CD4-positive, alpha-beta T cell treated with Interleukin-1 beta for 1 hour (primary cell): ENCODE measurements at places on chromosomes 2 and 18.

GRCh38 chr18:57683470-57683869, 61.8 kb upstream of the NARS1 start:
- no peak for DNase-seq

DNA sequence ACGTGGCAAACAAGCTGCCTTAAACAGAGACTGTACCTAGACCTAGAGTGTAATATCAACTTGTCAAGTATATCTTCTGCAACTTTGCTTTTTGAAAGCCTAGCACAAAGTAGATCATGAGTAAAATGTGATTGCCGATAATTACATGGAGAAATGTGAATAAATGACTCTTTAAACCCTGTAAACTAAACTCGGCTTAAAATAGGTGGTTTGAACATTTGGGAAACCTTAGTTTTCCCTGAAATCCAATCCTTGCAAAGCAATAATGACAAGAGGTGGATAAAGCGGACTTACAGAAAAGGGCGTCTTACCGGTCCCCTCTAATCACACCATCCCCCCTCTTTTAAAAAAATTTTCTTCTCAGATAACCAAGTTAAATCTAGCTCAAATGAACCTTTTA, 549 bp upstream of the PSMD14 start:
- DNase-seq, result no peak

- no peak for DNase-seq
These were observed 48.9 kb upstream of the CCDC85A start for GRCh38 chr2:56134861-56135260.

DNA sequence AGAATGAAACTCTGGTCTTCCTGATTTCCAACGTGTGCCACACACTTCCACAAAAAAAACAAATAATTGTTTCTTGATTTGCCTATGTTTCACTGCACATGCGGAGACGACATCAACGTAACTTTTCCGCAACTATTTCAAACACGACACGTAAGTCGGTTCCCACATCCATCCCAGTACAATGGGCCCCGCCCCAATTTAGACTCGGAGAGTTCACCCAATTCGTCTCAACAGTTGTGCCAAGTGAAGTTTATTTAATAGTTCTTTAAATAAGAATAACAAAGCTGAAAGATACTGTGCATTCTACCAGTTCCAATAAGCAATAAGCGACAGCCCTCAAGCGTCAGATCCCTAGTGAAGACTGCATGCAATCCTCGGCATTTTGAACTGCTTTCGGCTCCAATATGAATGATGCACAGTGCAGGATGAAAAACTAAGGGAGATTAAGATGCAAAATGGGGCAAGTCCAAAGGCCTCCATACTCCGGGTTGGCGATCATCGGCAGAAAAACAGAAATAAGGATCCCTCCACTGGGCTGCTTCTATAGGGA, 664 bp downstream of the CCT4 start:
- DNase-seq, result no peak

- no peak for DNase-seq
These were observed 10.5 kb downstream of the CAMKMT start for GRCh38 chr2:44372246-44372645.

DNA sequence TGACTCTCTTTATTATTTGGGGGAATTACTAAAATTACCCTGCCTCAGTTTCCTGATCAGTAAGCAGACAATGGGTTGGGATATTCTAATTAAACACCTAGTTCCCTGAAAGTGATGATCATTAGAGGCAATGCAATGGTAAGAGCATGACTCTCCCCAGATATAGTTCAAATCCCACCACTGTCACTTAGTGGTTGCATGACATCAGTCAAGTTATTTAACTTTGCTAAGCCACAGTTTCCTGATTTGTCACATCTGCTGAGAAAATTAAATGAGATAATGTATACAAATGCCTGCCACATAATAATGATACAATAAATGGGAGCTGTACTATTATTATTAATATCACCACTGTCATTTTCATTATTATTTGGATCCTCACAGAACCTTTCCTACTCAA, 29.9 kb downstream of the ZEB2 start:
- no peak for DNase-seq

- no peak for DNase-seq
These were observed 20.2 kb upstream of the ACVR2A start for GRCh38 chr2:147824620-147825019.

DNA sequence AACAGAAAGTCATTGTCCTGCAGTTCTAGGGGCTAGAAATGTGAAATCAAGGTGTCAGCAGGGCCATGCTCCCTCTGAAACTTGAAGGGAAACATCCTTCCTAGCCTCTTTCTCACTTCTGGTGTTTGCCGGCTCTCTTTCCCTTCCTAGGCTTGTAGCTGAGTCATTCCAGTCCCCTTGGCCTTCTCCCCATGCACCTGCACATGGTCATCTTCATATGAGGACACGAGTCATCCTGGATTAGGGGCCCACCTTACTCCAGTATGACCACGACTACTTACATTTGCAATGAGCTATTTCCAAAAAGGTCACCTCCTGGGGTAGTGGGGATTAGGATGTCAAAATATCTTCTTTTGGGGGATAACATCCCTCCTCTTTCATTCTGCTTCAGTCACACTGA, 168.5 kb upstream of the CXCR4 start:
- DNase-seq, result no peak

GRCh38 chr18:42980426-42980825, 135.1 kb downstream of the RIT2 start:
- DNase-seq, result no peak

DNA sequence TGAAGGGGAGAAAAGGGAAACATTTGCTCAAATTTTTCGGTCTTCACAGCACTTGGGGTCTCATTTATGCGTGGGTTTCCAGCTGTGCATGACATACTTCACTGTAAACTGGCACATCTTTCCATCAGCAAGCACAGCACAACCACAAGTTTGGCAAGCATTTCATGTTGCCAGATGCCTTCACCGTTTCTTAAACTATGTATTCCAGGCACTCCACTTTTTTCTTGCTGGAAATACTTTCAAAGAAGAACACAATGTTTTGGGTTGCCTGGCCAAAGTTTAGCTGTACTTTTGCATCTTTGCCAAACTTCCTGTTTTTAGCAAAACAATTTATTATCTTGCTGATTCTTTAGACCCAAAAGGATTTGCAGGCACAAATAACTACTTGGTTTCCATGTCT, 194.6 kb upstream of the MEIS1 start:
- DNase-seq, result no peak

DNA sequence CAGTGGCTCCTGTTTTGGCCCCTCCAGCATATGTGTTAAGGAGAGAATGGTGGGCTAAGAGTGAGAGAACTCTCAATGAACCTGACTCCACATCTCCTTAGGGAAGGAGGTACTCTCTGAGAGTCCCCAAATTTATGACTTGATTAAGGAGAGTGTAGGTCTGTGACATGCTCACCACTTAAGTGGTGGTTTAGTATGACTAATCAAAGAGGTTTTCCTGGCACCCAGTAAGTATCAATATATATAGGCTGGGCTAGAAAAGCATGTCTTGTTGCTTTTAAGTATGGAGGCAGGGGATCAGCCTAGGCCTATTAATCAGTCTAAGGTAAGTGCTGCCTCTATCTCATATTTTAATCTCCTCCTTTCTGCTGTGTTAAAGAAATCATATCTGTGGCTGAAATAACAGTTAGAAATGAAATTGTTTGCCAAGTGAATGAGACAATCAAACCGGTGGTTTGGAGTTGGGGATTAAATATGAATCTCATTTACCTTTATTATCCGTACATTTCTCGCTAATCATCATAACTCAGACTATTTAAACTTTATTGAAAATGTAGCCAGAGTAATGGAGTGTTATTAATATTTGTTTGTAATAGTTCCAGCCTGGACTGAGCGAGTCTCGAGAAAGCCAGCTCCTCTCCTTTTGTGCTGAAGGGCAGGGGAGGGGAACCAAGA, 107.7 kb upstream of the MEIS1 start:
- no peak for DNase-seq

- DNase-seq, result no peak
These were observed 66.0 kb upstream of the ITGB6 start for GRCh38 chr2:160266037-160266551.

DNA sequence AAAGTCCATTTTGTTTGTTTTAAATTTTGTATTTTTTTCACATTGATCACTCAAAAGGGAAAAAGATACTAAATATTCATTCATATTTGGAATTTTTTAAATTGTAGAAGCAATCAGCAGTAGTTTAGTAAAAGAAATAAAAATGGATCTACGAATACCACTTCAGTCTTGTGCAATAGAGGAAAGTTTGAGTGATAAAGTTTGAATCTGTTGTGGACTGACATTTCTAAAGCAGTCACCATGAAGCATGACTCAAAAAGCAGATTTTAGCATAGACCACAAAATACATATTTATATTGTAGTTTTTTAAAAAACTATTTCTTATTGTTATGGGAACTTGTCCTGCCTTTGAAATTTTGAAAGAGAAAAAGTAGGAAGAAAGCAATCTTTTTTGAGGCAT, 520.5 kb upstream of the ZEB2 start:
- DNase-seq, result no peak

DNA sequence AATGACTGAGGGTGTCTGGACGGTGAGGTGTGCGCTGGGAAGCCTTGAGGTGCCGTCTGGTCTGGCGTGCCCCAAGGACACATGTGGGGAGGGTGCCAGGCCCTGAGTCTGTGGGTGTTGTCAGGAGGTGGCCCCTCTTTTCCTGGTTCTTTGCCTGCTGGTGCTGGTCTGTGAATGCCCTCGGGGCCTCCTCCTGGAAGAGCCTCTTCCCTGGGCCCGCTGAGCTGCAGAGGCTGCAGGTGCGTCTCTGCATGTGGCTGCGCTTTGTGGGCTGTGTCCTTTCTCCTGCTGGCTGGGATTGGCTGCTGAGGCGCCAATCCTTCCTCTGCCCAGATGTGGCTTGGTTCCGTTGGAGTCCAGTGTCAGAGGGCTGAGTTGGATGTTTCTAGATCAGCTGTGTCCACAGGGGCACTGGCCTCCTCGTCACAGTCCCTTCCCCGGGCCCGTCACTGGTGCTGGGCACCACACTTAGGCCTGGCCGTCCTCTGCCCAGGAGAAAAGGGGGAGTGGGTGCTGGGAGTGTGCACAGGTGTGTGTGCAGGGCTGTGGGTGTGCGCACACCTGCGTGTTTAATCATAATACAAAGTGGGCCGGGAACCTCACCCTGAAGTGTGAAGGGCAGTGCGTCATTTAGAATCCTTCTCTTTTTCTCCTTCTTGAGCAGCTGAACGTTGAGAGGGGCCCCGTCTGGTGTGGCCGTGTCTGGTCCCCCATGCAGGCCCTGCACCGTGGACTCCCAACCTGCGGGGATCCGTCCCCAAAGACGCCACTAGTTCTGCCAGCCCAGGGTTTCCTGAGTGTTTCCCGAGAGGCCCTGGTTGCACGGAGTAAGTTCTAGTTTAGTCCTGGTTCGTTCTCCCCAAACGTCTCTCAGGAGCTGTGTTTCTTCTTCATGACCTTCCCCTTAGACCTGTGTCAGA, 35.5 kb downstream of the RTP5 start:
- no peak for DNase-seq

GRCh38 chr2:172817411-172817810, 81.8 kb downstream of the RAPGEF4 start:
- no peak for DNase-seq

- DNase-seq, result no peak
These were observed 30.8 kb upstream of the SOX11 start for GRCh38 chr2:5661362-5661761.

- DNase-seq, result no peak
These were observed 28.3 kb downstream of the GATA6 start for GRCh38 chr18:22197668-22198067.

DNA sequence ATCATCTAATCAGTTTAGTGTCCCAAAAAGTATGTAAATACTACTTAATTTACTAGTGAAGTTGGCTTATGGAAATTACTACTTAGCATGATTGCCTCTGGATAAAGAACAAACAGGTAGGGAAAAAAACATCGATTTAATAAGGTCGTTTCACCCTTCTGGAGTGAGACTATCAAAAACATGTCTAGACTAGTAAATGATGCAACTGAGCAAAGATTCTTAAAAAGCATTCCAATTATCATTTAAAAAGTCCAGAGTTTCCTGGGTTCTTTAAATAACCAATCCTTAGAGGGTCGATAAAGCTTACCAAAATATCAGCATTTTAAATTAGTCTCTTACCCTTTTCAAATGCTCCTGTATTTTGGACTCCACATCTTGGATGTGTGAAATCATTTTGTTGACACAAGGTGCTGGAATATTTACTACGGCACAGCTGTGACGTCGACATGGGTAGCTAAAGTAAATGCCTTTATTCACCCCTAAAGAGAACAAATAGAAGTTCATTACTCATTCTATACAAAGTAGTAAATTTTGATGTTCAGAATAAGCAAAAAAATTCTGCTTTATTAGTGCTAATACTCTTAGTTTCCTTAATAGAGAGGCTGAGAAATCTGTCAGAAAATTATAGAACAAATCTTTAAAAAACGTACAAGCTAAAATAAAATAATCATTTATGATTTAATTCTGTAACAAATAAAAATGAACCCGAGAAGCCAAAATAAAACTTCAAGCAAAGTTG, 70.6 kb downstream of the CCDC178 start:
- no peak for DNase-seq

- DNase-seq, result no peak
These were observed 107.5 kb downstream of the DTNA start for GRCh38 chr18:34817636-34818035.

GRCh38 chr2:165839610-165840009, 45.6 kb upstream of the GALNT3 start:
- no peak for DNase-seq

DNA sequence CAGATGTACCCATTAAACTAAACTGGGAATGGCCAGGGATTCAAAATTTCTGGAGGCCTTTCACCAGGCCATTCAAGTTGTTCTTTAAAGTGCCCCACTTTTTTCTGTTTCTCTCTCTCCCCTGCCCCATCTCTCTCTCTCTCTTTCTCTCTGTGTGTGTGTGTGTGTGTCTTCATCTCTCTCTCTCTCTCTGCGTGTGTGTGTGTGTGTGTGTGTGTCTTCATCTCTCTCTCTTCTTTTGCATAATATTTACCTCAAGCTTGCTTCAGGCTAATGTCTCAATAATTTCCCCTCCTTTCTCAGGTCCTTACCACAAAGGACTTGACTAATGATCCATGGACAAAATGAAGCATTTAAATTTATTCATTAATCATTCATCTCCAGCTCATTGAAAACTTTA, 164.2 kb upstream of the KLHL14 start:
- DNase-seq, result no peak

DNA sequence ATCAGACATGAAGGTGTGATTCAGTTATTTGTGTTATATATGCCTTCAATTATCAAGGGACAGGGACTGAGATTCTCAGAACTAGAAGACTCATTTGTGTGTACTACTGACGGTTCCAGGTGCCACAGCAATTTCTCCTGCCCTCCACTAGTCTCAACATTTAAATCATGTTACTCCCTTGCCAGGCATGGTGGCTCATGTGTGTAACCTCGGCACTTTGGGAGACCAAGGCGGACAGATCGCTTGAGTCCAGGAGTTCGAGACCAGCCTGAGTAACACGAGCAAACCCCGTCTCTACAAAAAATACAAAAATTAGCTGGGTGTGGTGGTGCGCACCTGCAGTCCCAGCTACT, 1.1 kb downstream of the CNDP2 start:
- no peak for DNase-seq

- no peak for DNase-seq
These were observed 213.0 kb downstream of the TNS1 start for GRCh38 chr2:217789736-217790181.
